ENCODE measurements at places on chromosomes 6 and 20.

GRCh38 chr6:36929152-36929551 lies 25.4 kb upstream of the PI16 start:
- DNase-seq, result no peak

DNA sequence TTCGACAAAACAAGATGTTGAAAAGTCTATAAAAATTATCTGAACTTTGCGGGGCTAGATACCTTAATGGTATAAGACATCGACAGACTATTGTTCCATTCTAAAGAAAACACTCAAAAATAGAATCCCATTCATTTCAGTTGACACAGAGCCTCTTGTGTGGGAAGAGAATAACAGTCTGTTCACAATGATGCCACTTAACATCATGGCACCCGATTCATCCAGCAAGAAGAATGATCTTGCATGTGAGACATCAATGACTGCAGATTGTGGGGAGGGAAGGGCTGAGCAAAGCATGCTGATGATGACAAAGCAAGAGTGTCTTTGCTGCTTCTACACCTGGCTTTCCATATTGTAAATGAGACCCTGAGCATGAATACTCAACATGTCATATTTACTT lies 49.7 kb upstream of the ARMH2 start:
- no peak for DNase-seq

GRCh38 chr20:24337069-24337468 lies 132.4 kb upstream of the SYNDIG1 start:
- DNase-seq, result no peak

DNA sequence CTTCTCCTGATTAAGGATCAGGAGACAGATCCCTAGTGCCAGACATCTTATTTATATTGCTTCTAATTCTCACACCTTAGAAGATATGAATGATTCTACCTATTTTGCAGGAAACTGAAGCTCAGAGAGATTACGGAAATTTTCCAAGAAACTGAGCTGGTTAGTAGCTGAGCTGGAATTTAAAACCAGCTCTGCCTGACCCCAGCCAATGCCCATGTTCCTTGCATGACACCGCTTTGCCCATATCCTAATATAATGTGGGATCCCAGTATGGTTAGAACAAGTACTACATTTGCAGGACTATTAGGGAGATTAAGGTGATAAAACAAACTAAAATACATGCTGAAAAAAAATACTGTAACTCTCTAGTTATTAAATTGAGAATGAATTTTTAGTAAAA lies 1.9 kb downstream of the TMEM30A start:
- no peak for DNase-seq

GRCh38 chr6:26575494-26575939 lies 21.2 kb upstream of the ABT1 start:
- no peak for DNase-seq

GRCh38 chr6:149919834-149920225 lies 3.1 kb downstream of the RAET1G start:
- DNase-seq, result no peak

DNA sequence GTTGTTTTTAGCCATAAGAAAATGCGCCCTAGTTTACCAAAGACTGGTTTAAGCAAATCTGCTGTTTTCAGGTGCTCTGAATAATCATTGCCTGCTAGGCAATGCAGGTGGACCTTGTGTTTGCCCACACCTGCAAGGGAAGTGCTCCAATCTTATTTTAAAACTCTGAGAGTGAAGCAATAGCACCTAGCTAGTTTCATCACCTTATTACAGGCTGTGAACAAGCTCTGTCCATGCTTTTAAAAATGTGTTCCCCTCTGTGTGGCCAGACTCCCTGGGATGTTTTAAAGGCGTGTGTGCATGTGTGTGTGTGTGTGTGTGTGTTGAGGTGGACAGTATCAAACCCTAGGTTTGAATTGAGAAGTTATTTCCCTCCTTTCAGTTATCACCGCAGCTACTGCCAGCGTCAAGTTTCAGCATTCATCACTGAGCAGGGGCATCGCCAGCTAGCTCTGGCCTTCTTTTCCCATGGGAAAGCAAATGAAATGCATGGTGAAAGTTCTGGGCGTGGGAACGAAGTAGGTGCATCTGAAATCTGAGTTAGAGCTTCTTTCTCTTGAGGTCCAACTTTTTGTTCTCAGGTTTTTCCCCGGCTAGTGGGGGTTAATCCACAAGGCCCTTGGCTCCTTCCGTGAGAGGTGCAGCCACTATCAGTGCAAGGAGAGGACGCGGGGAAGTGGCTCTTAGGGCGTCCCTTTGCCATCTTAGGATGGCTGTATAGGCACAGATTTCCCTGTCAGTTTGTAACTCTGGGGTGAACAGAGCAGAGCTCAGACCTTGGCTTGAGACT lies 30.8 kb downstream of the DUSP22 start:
- no peak for DNase-seq

DNA sequence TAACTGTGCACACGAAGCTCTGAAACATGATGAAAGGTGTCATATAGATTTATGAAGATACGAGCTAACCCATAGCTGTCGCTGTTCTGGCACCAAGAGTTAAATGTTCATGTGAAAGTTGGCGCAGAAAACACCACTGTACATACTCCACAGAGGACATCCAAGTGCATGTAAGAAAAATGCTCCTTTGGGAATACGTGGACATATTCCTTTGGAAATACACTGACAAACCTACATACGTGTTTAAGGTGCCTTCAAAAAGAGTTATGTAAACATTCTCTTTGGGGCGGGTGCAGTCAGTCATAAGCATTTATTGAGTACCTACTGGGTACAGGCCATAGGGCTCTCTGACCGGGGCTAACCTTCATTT lies 723 bp upstream of the ARID1B start:
- DNase-seq, result no peak

- DNase-seq, result no peak
Measured at GRCh38 chr20:42483730-42484303, 705.9 kb downstream of the PTPRT start.
